Activated CD8-positive, alpha-beta T cell treated with anti-CD3 and anti-CD28 coated beads, Interleukin-2, amount 10 ng/mL, durations not matched to agents 7 days and 5 days (primary cell): ENCODE measurements at places on chromosomes 6 and 20.

DNA sequence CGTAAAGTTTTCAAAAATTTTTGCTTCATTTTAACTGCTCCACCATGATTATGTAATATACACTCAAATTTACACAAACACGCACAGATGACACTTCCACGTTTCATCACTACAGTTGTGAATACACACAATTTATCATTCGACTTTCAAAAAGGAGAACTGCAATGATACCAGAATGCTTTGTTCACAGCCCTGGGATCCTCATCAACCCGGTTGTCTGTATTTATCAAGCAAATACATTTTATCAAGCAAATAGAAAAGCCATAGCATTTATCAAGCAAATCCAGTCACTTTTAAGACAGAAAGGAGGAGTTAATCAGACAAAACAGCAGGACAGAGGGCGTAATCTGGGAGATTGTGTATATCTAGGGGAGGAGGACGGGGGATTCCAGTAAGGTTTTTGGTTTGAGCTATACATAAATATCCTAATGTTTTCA lies 20.3 kb upstream of the ABT1 start:
- peaks cover 5% of the 10 kb centered on the region for H3K36me3 ChIP-seq
- peaks cover 40% of the 10 kb centered on the region for H3K4me1 ChIP-seq
- no peak overlapping the region for H3K27ac ChIP-seq
- peaks cover 20% of the 10 kb centered on the region for H3K27me3 ChIP-seq
- no peak overlapping the region for H3K4me3 ChIP-seq

DNA sequence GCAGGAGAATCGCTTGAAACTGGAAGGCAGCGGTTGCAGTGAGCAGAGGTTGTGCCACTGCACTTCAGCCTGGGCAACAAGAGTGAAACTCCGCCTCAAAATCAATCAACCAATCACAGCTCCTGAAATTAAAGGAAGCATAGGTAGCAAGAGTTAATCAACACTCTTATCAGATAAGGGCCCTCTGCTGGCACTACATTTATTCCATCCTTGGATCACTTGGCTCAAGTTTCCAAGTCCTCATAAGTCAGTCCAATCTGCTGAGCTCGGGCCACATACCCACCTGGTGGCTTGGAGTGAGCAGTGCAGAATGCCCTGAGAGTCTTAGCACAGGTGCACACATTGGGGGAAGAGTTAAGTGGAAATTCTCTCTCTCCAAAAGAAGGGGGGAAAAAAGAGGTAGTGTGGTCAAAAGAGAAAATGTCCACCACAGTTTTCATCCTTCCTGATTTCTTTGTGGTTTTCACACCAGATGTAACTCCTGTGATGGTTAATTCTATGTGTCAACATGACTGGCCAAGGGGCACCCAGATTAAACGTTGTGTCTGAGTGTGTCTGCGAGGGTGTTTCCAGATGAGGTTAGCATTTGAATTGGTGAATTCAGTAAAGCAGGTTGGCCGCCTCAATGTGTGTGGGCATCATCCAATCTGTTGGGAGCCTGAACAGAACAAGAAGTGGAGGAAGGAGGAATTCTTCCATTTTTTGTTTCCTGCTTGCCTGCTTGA lies 14.2 kb upstream of the FAM8A1 start:
- H3K27ac ChIP-seq = no peak overlapping the region
- no peak for DNase-seq
- H3K36me3 ChIP-seq = no peaks in the 10 kb centered on the region
- peaks cover 9% of the 10 kb centered on the region for H3K27me3 ChIP-seq

- no peak overlapping the region for H3K4me3 ChIP-seq
- H3K4me1 ChIP-seq = no peaks in the 10 kb centered on the region
- no peak for DNase-seq
- no peaks in the 10 kb centered on the region for H3K36me3 ChIP-seq
Observed at GRCh38 chr6:145036236-145036635, 699.1 kb downstream of the EPM2A start.

DNA sequence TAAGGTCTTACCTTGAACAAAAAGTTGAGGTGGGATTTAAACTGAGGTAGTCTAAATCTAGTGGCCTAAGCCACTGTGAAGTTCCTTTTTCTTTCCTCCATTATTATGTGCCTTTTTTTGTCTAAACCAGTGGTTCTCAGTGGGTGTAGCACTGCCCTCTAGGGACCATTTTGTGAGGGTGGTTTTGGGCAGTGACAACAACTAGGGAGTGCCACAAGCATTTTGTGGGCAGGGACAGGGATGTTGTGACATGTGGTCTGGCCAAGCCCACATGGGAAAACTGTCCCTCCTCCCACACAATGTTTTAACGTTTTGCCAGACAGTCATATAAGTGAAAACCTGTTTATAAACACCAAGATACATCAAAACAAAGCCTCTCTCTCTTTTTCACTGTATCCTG lies 899.4 kb upstream of the FLRT3 start:
- H3K27me3 ChIP-seq = no peaks in the 10 kb centered on the region
- DNase-seq = no peak
- no peaks in the 10 kb centered on the region for H3K4me1 ChIP-seq
- H3K27ac ChIP-seq = no peak overlapping the region
- H3K4me3 ChIP-seq = no peak overlapping the region
- H3K36me3 ChIP-seq = no peaks in the 10 kb centered on the region

DNA sequence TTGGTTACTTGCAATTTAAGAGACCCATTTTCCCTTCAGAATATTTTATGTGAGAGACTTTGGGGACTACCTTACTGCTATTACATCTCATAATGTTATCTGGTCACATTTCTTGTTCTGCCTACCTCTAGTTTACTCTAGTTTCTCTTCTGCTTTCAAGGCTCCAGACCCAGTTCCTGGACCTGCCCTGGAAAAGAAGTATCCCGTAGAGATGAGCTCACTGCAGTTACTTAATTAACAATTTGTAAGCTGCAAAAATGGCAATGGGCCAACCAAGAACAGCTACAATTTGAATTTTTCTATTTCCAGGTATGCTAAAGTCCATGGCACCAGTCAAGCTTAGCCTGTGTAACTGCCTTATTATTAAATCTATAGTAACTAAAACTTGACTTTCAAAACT lies 25.0 kb downstream of the TAB2 start:
- no peaks in the 10 kb centered on the region for H3K27me3 ChIP-seq
- H3K36me3 ChIP-seq = peaks cover 58% of the 10 kb centered on the region
- peak overlapping the region; percentile 23 for H3K27ac ChIP-seq
- peaks cover 72% of the 10 kb centered on the region for H3K4me1 ChIP-seq
- no peak for DNase-seq
- no peak overlapping the region for H3K4me3 ChIP-seq

GRCh38 chr6:151963001-151963400 lies 155.5 kb downstream of the ESR1 start:
- peaks cover 56% of the 10 kb centered on the region for H3K27me3 ChIP-seq
- peaks cover 19% of the 10 kb centered on the region for H3K4me1 ChIP-seq
- H3K4me3 ChIP-seq = no peak overlapping the region
- no peaks in the 10 kb centered on the region for H3K36me3 ChIP-seq

DNA sequence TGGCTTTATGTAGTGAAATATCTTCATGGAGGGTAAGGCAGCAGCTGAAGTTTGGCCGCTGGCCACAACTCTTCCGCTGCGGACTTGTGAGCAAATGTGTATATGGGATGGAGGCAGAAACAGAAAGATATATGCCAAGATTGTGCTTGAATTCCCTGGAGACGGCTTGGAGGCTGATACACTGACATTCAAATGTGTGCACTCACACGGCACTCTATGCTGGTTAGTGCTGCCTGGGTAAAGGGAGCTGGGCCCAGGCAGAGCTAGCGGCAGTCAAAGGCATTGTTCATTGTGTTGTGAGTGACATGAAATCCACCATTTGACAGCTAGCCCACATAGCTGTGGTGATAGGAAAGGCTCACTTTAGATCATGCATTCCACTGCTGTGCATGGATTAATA lies 202.7 kb downstream of the CLIC5 start:
- H3K27me3 ChIP-seq = peaks cover 8% of the 10 kb centered on the region
- no peak overlapping the region for H3K27ac ChIP-seq
- no peaks in the 10 kb centered on the region for H3K36me3 ChIP-seq
- H3K4me1 ChIP-seq = no peaks in the 10 kb centered on the region
